Left renal cortex interstitium (tissue), 4 donors: ENCODE measurements at places on chromosomes 16 and 17.
A peak's percentile ranks its signal among the peaks of the same experiment; 100 is the strongest.

GRCh38 chr17:83065660-83066542, 13.5 kb upstream of the METRNL start:
- no peak for DNase-seq

DNA sequence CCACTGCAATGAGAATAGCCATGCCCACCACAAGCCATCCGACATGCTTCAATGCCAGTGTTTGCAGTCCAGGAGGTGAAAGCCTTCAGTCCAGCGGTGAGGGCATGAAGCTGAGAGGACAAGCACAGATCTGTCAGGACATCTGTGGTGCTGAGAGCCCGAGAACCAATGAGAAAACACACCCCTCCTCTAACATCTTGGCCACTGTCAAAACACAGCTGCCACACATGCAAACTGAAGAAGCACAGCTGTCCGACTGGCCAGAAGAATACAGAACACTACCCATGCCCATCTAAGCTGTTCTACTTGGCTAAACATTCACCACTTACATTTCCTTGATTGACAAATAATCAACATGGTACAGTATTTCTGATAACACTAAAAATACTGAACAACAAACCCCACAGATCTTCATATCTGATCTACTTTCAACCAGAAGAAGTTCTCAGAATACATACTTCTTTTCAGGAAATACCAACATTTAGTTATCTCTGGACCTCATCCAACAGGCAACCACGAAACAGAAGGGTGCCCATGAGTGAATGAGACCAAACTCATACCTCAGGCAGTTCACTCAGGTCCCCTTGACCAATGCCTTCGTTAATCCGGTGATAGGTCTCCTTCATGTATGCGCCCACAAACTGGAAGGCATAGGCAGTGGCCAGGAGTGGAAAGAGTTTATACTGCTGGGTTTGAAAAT, 10.2 kb upstream of the FBF1 start:
- no peak for DNase-seq

DNA sequence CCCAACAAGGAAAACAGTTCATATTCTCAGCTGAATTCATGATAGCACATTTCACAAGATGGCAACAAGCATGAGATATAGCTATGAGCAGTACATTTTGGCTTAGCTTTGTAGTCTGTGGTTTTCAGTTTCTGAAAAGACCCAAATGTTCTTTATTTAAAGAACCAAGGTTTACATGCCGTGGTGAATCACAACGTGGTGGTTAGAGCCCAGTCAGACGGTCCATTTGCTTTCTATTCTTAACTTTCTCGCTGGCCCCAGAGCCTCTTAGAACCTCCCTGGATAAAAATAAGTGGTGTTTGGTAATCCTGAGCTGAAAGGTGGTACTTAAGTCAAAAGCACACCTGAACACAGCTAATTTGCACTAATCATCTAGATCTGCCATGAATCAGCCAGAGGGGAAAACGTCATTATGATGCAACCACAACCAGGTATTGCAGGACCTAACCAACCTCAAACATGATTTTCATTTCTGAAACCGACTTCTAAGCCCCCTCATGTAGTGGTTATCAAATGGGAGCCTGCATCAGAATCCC, 18.6 kb upstream of the HAPSTR1 start:
- no peak for DNase-seq

- no peak for DNase-seq
These were observed 72.8 kb upstream of the TOB1 start for GRCh38 chr17:50938821-50939541.

- DNase-seq, result no peak
These were observed 161.7 kb upstream of the CDH5 start for GRCh38 chr16:66204756-66205155.

DNA sequence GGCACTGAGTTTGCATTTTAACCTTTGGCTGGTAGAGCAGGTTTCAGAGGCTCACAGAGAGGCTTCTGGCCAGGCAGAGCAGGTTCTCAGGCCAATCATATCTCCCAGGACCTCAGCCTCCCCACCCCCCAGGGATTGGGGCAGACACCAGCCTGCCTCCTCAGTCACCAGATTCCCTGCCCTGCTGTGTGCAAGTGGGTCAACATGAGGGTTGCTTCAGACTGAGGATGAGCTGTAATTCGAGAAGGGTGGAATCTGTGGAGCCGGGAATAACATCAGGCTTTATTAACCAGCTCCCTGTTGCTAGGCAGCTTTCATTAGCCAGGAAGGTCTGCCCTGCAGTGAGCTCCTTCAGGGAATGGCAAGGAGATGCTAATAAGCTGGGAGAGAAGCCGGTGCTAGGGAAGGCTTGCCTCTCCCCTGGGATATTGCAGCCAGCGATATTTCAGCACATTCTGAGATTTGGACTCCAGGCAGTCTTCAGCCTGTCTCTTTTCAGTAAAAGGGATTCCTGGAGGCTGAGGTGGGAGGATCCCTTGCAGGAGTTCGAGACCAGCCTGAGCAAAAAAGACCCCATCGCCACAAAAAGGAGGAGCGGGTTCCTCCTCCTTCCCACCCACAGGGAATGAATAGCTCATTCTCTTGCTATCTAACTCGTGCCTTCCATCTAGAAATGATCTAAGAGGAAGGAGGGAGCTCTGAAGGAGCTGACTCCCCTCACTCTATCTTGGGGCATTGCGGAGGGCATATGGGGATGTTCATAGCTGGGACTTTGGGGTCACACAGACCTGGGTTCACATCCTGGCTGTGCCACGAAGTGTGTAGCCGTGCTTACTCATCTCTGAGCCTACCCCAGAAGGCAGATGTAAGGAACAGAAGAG, 10.7 kb downstream of the SGSM2 start:
- no peak for DNase-seq

GRCh38 chr17:2705263-2705662, 6.3 kb downstream of the CLUH start:
- no peak for DNase-seq

DNA sequence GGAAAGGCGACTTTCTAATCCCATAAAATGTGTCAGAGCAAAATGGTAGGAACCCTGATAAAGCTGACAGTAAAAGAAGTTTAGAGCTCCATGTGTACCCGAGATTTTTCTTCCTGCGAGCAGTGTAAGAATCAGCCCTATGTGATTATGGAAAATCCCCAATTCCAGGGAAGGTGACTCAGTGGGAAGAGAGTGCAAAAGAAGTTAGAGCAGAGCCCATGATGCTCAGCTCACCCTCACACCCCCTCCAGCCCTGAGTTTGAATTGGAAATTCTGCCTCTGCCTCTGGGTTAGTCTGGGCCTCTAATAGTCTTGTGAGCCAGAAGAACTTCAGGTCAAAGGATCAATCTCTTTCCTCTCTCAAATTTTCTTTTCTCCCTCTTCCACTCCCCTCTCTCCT, 12.5 kb downstream of the C17orf78 start:
- no peak for DNase-seq

- DNase-seq, result no peak
These were observed 227.9 kb downstream of the MSI2 start for GRCh38 chr17:57484081-57484666.

GRCh38 chr16:10984509-10984908, 40.1 kb downstream of the CLEC16A start:
- no peak for DNase-seq

- no peak for DNase-seq
These were observed 11.9 kb upstream of the DNASE1 start for GRCh38 chr16:3642397-3643094.

DNA sequence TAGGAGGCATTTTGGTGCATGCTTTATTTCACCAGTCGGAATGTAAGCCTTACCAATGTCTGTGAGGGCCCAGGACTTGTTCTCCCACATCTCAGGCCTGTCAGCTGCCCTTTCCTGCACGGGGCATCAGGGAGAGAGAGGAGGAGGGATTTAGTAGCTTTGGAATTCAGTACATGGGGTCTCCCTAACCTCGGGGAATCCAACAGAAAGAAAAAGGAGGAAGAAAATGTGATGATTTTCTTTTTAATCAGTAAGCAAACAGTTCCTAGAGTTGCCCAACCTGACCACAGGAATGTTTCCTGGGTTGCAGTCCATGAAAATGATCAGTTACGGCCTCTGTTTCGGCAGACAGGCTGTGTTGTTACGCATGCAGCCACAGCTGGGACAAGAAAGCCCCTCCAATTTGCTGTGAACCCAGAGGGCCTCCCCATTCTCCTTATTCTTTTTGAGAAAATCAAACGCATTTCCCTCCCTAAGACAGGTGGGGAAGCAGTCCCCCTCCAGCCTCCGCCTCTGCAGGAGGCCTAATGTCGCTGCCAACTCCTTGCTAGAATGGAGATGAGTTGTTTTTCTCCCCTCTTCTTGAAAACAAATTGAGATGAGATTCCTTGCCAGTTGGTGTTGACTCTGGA, 53.1 kb upstream of the TANGO6 start:
- no peak for DNase-seq

DNA sequence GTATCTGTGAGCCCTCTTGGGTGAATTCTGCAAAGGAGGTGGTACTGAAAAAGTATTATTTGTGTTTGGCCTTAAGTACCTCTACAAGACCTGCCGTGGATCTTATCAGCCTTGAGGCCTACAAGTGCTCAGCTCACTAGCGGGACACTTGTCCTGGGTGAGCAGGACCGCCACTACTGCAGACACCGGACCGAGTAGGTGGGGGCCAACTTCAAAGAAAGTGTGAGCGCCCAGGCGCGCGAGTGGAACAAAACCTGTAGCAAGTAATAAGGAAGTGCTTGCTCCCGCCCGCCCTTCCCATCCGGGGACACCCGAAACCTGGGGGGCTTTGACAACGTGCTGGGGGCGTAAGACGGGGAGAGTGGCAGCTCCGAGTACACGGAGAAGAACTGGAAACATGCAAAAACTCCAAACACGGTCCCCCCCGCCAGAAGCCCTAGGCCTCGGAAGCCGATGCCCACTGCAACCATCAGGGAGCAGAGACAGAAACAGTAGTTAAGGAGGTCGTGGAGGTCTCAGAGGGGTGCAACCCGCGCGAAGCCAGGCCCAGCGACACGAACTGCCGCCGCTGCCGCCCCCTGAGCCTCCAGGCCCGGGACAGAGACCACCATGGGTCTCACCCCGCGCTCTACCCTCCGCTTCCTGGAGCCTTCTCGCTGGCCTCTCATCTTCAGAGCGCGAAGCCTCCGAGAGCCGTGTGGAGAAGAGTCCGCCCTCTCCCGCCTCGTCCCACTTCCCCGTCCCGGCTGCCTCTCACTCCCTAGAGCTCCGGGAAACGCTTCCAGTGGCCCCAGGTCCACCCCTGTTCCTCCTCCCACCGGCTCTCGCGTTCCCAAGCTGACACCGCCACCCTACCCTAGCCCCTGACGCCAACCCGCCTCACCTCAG, 537 bp downstream of the CNOT1 start:
- DNase-seq, result peak; percentile 19

DNA sequence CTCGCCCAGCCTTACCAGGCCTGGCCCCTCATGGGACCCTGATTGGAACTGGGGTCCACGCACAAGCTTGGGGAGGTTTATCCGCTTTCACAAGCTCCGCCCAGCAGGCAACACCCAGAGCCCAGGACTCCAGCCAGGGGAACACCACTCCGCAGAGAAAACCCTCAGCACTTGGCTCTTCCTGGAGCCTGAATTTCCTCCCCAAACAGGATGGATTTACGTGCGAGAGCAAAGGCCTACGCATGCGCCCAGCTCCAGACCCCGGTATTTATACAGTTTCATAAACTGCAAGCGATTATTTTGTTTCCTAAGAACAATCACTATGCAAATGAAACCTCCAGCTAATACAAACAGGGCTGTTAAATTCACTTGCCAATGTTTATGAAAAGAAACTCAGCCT, 22.8 kb downstream of the ZNF423 start:
- no peak for DNase-seq

DNA sequence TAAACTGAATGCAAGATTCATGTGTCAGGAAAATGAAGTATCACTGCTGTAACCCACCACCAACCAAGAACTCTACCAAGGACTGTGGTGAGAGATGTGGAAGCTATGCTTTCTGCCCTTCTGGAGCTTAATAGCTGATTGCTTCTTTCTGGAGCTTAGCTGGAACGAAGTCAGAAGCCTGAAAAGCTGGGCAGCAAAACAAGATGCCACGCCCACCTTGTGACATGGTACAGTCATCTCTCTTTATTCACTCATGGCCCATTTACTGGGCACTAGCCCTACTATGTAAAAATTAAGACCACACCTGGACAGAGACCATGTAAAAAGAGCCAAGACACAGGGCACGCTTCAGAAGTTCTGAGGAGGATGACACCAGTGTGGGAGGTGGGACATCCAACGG, 48.1 kb downstream of the TEX2 start:
- DNase-seq, result no peak

DNA sequence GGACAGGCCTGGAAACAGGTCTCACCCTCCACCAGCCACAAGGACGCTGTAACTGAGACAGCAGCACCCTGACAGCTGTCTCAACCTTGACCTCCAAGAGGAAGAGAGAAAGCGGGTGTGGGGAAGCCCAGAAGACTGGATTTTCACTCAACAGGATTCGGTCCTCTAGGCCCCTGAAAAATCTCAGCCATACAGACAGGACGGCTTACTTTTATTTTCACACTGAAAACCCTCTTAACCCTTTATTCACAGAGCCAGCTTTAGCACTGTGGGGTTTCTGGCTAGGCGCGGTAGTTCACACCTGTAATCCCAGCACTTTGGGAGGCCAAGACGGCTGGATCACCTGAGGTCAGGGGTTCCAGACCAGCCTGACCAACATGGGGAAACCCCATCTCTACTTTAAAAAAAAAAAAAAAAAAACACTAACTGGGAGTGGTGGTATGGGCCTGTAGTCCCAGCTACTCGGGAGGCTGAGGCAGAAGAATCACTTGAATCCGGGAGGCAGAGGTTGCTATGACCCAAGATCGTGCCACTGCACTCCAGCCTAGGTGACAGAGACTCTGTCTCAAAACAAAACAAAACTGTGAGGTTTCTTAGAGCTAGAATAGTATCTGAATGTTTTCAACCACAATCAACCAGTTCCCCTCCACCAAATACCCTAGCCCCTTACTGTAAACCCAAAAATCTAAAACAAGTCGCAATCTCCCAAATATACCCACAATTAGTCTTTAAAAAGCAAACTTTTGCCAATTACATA, 5.3 kb downstream of the ANKRD11 start:
- no peak for DNase-seq

DNA sequence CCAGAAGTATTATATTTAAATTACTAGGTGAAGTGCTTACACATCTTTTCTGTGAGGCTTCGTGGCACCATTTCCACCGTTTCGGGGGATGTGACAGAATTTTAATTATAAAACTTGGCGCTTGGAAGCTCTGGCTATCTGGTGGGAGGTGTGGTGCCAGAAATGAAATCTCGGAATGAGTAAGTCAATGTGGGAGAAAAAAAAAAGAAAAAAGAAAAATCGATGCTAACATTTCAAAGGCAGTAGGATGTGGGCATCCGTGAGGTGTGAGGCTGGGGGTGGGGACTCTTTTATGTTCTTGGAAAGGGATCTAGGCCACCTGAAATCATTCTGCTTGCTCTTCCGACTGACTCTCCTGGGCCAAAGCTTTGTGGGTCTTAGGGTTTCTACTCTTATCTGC, 21.9 kb downstream of the CPPED1 start:
- DNase-seq, result no peak

- DNase-seq, result no peak
These were observed 22.9 kb upstream of the CDH13 start for GRCh38 chr16:82603784-82604411.

GRCh38 chr16:54932737-54933254, 2.1 kb downstream of the IRX5 start:
- DNase-seq, result no peak
